Muscle of leg (tissue), 16 donors: ENCODE measurements at places on chromosomes 6 and 20. TPM values are rescaled to one million over a fixed set of nuclear protein-coding genes. Genes with fewer than 3 reads are reported as not detected.

Gene IL17F
- not detected for total RNA-seq

Gene BMP6
- total RNA-seq = 1.3 TPM

Gene SLC26A8
- total RNA-seq = not detected

Gene ATP6V1G2
- 1.4 TPM for total RNA-seq

Gene ADISSP
- 21.2 TPM for total RNA-seq

Gene LINC00237
- 0.18 TPM for total RNA-seq

- no peaks in the 10 kb centered on the region for H3K36me3 ChIP-seq
- no peak overlapping the region for H3K4me3 ChIP-seq
- peaks cover 7% of the 10 kb centered on the region for H3K4me1 ChIP-seq
- DNase-seq = no peak
- no peak overlapping the region for H3K27ac ChIP-seq
- no peaks in the 10 kb centered on the region for H3K27me3 ChIP-seq
Measured at GRCh38 chr20:61391812-61392520, 139.9 kb downstream of the CDH4 start.

- no peak overlapping the region for H3K27ac ChIP-seq
- peaks cover 4% of the 10 kb centered on the region for H3K36me3 ChIP-seq
- DNase-seq = no peak
- H3K4me3 ChIP-seq = no peak overlapping the region
- H3K27me3 ChIP-seq = no peaks in the 10 kb centered on the region
- no peaks in the 10 kb centered on the region for H3K4me1 ChIP-seq
Measured at GRCh38 chr6:119184008-119184648, 105.7 kb upstream of the FAM184A start.

DNA sequence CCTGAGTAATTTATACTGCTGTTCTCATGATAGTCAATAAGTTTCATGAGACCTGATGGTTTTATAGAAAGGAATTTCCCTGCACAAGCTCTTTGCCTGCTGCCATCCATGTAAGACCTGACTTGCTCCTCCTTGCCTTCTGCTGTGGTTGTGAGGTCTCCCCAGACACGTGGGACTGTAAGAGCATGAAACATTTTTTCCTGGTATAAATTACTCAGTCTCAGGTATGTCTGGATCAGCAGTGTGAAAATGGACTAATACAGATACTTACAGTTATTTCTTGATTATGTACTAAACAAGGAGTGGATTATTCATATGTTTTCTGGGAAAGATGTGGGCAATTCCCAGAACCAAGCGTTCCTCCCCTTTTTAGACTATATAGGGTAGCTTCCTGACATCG lies 1.9 kb upstream of the TRIM38 start:
- H3K4me1 ChIP-seq = peaks cover 24% of the 10 kb centered on the region
- H3K4me3 ChIP-seq = no peak overlapping the region
- peak overlapping the region; percentile 77 for H3K27ac ChIP-seq
- DNase-seq = no peak
- no peaks in the 10 kb centered on the region for H3K27me3 ChIP-seq
- peaks cover 6% of the 10 kb centered on the region for H3K36me3 ChIP-seq
